ENCODE measurements at places on chromosomes 3 and 15. TPM values are rescaled to one million over a fixed set of nuclear protein-coding genes. Genes with fewer than 3 reads are reported as not detected.

The CHL1 gene
- total RNA-seq: 0.49 TPM

The SECISBP2L gene
- total RNA-seq: 44.0 TPM

The GHSR gene
- not detected for total RNA-seq

DNA sequence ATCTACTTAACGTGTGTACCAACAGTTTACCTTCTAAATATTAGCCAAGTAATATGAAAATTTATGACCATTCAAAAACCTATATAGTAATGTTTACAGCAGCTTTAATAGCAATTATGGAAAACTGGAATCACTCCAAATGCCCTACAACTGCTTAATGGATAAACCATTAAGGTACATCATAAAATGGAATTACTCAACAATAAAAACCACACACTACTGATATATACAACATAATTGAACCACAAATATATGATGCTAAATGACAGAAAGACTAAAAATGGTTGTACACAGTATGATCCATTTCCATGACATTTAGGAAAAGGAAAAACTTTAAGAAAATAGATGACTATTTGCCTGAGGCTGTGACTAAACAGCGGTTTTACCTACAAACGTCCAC, 467.1 kb upstream of the EPHA6 start:
- no peak overlapping the region for H3K27ac ChIP-seq
- no peaks in the 10 kb centered on the region for H3K4me1 ChIP-seq
- no peaks in the 10 kb centered on the region for H3K36me3 ChIP-seq
- H3K27me3 ChIP-seq: no peaks in the 10 kb centered on the region

- DNase-seq: peak; percentile 9
- no peaks in the 10 kb centered on the region for H3K4me1 ChIP-seq
- no peak overlapping the region for H3K27ac ChIP-seq
- no peaks in the 10 kb centered on the region for H3K36me3 ChIP-seq
Measured at GRCh38 chr3:160343132-160343531, 55.9 kb downstream of the IFT80 start.

DNA sequence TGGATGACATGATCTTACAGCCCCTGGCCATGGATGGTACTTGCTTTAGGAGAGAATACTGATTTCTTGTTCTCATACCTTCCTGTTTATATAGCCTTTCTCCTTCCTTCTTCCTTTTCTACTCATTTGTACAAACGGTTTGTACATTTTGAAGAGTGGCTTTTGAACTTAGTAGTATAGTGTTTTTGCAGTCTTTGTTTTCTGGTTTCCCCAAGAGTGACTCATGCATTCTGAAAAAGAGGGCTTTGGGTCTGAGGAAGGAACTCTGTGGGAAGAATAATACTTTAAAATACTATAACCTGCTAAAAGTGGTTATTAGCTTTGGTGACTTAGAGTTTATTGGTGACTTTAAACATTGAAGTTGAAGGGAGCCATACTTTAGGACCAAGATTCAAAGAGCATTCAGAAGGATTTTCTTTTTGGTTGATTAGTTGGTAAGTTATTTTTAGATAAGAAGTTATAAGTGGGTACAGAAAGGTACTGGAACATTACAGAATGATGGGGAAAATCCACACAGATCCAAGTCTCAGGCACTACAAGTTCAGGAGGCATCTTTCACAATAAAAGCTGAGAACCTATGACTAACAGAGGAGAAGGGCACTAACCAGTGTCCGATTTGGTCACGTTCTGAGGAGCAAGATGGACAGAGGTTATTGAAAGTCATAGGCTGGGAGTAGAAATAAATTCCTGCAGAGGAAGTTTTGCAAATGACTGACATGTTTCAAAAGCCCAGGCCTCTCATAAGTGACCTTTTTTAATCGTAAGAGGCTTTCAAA, 369.6 kb upstream of the AZI2 start:
- H3K36me3 ChIP-seq: no peaks in the 10 kb centered on the region
- H3K4me1 ChIP-seq: no peaks in the 10 kb centered on the region
- H3K27ac ChIP-seq: no peak overlapping the region
- no peaks in the 10 kb centered on the region for H3K27me3 ChIP-seq
- DNase-seq: no peak
